ENCODE measurements at places on chromosomes 5 and 9. TPM values are rescaled to one million over a fixed set of nuclear protein-coding genes. Genes with fewer than 3 reads are reported as not detected.
A peak's percentile ranks its signal among the peaks of the same experiment; 100 is the strongest.

Gene SLC6A7
- polyA plus RNA-seq = not detected

Gene SIT1
- not detected for polyA plus RNA-seq

Gene WDR31
- 1.3 TPM for polyA plus RNA-seq

Gene ARAP3
- 5.5 TPM for polyA plus RNA-seq

Gene ENTR1
- polyA plus RNA-seq = 71.3 TPM

- no peak overlapping the region for H3K4me3 ChIP-seq
- H3K36me3 ChIP-seq = no peaks in the 10 kb centered on the region
- peak overlapping the region; percentile 63 for H3K27ac ChIP-seq
- no peaks in the 10 kb centered on the region for H3K27me3 ChIP-seq
- DNase-seq = no peak
- no peaks in the 10 kb centered on the region for H3K4me1 ChIP-seq
Observed at GRCh38 chr5:61051267-61051666, 106.3 kb downstream of the NDUFAF2 start.

DNA sequence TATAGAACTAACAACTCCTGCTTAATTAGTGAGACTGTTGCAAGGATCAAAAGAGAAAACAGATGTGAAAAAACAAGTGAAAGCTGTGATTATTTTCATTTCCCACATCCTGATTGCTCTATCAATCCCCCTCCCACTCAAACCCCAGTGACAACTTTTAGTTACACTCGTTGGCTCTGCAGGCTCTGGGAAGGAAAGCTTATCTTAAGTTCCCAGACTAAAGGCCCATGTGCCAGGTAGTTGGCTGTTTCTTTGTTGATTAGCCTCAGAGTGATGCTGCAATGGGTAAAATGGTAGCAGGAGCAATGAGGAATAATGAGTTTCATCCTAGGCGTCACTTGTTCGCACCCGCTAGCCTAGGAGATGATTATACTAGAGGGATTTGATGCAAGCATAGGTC lies 133.3 kb upstream of the IFNE start:
- peaks cover 26% of the 10 kb centered on the region for H3K27me3 ChIP-seq
- H3K36me3 ChIP-seq = no peaks in the 10 kb centered on the region
- no peaks in the 10 kb centered on the region for H3K4me1 ChIP-seq
- H3K4me3 ChIP-seq = no peak overlapping the region

GRCh38 chr9:108142504-108143201 lies 653.1 kb upstream of the KLF4 start:
- no peaks in the 10 kb centered on the region for H3K36me3 ChIP-seq
- H3K27ac ChIP-seq = no peak overlapping the region
- no peaks in the 10 kb centered on the region for H3K27me3 ChIP-seq
- no peaks in the 10 kb centered on the region for H3K4me1 ChIP-seq
- no peak overlapping the region for H3K4me3 ChIP-seq
- DNase-seq = no peak

DNA sequence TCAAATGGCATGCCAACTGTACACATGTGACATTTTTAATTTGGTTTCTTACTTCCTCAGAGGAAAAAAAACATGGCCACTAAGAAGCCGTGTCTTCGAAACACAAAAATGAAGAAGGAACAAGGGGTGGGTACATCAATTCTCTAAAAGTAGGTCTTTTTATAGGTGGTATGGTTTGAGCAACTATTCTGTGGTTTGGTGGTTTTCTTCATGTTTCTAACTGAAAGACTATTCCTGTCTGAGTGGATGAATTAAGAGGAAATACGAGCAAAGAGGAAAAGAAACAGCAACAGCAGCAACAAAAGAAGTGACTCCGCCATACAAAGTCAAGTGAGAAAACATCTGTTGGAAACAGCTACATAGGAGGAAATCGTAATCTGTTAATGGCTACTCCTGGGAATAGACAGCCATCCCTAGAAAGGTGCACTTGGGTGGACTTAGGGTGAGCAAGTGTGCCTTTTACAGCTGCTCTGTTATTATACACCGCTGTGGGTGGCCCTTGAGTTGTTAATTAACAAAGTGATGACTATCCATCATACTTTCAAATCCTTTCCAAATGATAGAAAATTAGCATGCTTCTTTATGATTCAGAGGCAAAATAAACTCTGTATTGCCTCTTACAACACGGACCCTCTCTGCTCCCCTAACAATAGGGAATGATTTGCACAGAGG lies 575.8 kb downstream of the TLE1 start:
- no peaks in the 10 kb centered on the region for H3K36me3 ChIP-seq
- no peak overlapping the region for H3K4me3 ChIP-seq
- H3K27me3 ChIP-seq = no peaks in the 10 kb centered on the region
- DNase-seq = no peak

GRCh38 chr9:22041775-22042174 lies 32.7 kb upstream of the CDKN2B start:
- H3K4me1 ChIP-seq = no peaks in the 10 kb centered on the region
- DNase-seq = no peak
- H3K4me3 ChIP-seq = no peak overlapping the region
- H3K36me3 ChIP-seq = no peaks in the 10 kb centered on the region
- H3K27me3 ChIP-seq = no peaks in the 10 kb centered on the region
- H3K27ac ChIP-seq = no peak overlapping the region

DNA sequence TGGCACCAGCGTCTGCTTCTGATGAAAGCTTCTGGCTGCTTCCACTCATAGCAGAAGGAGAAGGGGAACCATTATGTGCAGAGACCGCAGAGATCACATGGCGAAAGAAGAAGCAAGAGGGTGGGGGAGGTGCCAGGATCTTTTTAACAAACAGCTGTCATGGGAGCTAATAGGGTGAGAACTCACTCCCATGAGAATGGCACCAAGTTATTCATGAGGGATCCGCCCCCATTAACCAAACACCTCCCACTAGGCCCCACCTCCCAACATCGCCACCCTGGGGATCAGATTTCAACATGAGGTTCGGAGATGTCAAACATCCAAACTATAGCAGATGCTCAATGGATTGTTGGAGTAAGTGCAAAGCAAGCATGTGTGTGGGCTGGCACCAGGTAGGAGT lies 125.8 kb upstream of the SLIT3 start:
- H3K27me3 ChIP-seq = no peaks in the 10 kb centered on the region
- H3K4me3 ChIP-seq = no peak overlapping the region
- no peaks in the 10 kb centered on the region for H3K36me3 ChIP-seq
- DNase-seq = no peak

DNA sequence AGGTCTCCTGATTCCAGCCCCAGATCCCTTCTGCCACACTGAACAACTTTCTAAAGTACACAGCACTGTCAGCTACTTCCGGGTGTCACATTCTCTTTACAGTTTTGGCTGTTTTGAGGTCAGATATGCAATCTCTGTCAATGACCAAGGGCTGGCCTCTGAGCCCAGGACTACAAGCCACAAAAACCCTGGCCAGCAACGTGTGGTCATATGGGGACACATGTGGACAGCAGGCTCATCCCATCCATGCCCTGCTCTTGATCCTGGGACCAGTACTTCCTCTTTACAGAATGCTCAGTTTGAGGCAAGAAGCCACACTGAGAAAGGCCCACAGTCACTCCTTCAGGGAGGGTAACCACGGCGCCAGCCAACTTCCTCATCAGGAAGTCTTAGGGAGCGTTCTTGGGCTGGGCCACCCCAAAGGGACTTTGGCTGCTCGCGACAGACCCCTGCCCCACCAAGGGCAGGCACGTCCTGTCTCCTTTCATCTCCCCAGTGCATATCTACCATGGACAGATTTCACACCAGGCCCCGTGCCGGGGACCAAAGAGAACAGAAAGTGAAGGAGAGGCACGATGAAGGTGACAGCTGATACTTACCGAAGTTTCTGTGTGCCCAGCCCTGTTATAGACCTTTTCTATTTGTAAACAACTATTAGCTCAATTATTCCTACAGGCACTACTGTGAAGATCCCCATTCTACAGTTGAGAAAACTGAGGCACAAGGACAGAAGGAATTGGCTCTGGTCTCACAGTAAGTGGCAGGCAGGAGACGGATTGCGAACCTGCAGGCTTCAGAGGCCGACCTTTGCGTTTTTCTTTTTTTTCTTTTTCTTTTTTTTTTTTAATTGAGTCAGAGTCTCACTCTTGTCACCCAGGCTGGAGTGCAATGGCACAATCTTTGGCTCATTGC lies 37.3 kb downstream of the STK10 start:
- no peak overlapping the region for H3K27ac ChIP-seq
- no peak overlapping the region for H3K4me3 ChIP-seq
- no peak for DNase-seq
- H3K4me1 ChIP-seq = no peaks in the 10 kb centered on the region

DNA sequence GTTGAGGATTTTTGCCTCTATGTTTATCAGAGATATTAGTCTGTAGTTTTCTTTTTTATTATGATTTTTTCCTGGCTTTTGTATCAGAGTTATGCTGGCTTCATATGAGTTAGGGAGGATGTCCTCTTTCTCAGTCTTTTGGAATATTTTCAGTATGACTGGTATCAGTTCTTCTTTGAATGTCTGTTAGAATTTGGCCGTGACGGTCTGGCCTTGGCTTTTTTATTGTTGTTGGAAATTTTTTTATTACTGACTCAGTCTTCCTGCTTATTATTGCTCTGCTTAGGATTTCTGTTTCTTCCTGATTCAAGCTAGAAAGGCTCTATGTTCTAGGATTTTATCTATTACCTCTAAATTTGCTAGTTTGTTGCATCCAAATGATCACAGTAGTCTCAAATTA lies 421.9 kb downstream of the CDH10 start:
- H3K4me1 ChIP-seq = no peaks in the 10 kb centered on the region
- no peak for DNase-seq
- H3K36me3 ChIP-seq = no peaks in the 10 kb centered on the region
- H3K27me3 ChIP-seq = no peaks in the 10 kb centered on the region
- no peak overlapping the region for H3K27ac ChIP-seq

DNA sequence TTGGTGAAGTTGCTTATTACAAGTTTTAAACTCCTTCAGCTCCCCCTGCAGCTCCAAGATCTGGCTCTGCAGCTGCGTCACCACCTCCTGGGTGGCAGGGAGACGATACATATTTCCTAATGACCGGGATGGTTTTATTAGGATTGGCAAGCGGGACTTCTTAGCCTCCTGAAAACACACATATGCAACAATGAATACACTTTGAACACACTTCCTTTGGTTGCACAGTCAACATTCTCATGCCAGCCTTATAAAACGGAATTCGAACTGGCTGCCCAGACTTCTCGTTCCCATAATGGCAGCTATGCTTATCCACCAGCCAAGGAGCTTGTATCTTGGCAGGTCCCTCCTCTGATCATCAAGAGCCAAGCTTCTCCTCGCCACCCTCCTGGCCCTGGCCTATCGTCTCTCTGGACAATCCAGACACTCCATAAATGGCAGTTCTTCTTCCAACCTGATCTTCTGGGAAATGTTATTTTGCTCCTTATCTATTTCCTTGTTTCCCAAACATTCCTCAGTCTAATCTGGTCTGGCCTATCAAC lies 131.9 kb downstream of the CDK5RAP2 start:
- no peak for DNase-seq
- no peak overlapping the region for H3K4me3 ChIP-seq
- no peak overlapping the region for H3K27ac ChIP-seq
- peaks cover 9% of the 10 kb centered on the region for H3K36me3 ChIP-seq
- H3K27me3 ChIP-seq = no peaks in the 10 kb centered on the region

GRCh38 chr5:1003296-1003937 lies 5.2 kb upstream of the NKD2 start:
- no peak for DNase-seq
- peaks cover 2% of the 10 kb centered on the region for H3K4me1 ChIP-seq
- no peaks in the 10 kb centered on the region for H3K36me3 ChIP-seq
- no peak overlapping the region for H3K4me3 ChIP-seq

DNA sequence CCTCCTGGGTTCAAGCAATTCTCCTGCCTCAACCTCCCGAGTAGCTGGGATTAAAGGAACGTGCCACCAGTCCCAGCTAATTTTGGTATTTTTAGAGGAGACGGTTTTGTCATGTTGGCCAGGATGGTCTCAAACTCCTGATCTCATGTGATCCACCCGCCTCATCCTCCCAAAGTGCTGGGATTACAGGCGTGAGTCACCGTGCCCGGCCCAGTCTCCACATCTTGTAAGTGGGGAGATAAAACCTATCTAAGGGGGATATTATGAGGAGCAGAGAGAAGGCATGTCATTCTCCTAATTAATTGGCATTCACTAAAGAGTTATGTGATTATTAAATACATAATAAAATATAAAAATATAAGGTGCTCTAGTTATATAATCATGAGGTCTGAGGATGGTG lies 94.1 kb upstream of the BOD1 start:
- no peak for DNase-seq
- peaks cover 26% of the 10 kb centered on the region for H3K4me1 ChIP-seq
- no peak overlapping the region for H3K27ac ChIP-seq
- H3K27me3 ChIP-seq = no peaks in the 10 kb centered on the region
- H3K4me3 ChIP-seq = no peak overlapping the region
- H3K36me3 ChIP-seq = no peaks in the 10 kb centered on the region

GRCh38 chr5:57685516-57686255 lies 203.1 kb upstream of the ACTBL2 start:
- no peaks in the 10 kb centered on the region for H3K36me3 ChIP-seq
- H3K27me3 ChIP-seq = no peaks in the 10 kb centered on the region
- H3K4me1 ChIP-seq = no peaks in the 10 kb centered on the region
- no peak for DNase-seq
- H3K27ac ChIP-seq = no peak overlapping the region

- H3K27ac ChIP-seq = peak overlapping the region; percentile 37
- no peaks in the 10 kb centered on the region for H3K27me3 ChIP-seq
- no peaks in the 10 kb centered on the region for H3K36me3 ChIP-seq
- H3K4me1 ChIP-seq = peaks cover 12% of the 10 kb centered on the region
- no peak for DNase-seq
Observed at GRCh38 chr9:116493183-116493860, 193.8 kb upstream of the TRIM32 start.

DNA sequence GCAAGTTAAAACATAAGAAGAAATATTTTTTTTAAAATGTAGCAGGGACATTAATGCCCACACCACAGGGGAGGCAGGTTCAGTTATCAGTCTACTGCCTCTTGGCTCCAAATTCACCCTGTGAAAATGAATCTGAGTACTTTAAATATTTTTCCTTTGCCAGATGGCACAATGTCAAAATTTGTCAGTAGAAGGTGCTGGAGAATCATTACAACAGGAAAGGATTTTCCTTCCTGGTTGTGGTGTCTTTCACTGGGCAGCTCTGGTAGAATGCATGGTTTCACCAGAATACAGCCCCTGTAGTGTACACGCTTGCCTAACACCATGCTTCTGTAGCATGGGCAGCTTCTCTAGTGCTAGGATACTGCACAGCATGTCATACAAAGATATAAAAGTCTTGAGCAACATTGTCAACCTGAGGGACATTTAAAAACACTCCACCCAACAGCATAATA lies 9.7 kb upstream of the SREK1 start:
- H3K36me3 ChIP-seq = no peaks in the 10 kb centered on the region
- no peak overlapping the region for H3K27ac ChIP-seq
- DNase-seq = no peak
- H3K4me1 ChIP-seq = no peaks in the 10 kb centered on the region
- H3K27me3 ChIP-seq = no peaks in the 10 kb centered on the region

DNA sequence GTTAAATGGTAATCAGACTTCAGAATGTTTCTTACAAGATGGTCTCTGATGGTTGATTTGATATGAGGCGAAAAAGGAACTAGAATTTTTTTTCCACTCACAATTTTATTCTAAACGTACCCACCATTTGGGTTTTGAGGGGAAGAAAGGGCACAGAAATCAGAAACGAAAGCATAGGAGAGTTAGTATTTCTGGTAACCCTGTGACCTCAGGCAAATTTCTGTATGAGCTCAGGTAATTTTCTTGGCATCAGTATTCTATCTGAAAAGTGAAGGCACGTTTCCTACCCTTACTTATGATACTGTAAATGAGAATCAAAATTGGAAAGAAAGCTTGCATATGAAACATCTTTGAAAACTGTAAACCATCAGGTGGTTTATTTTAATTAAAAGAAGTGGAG lies 26.5 kb downstream of the TMEFF1 start:
- no peak overlapping the region for H3K4me3 ChIP-seq
- no peak overlapping the region for H3K27ac ChIP-seq
- H3K27me3 ChIP-seq = no peaks in the 10 kb centered on the region
- no peak for DNase-seq
- H3K36me3 ChIP-seq = peaks cover 3% of the 10 kb centered on the region
- H3K4me1 ChIP-seq = no peaks in the 10 kb centered on the region

Measured in SK-N-SH (cell line).